Amniotic stem cell (primary cell): ENCODE measurements at places on chromosomes 6 and 20.

- no peak for DNase-seq
Observed at GRCh38 chr20:53284256-53284655, 309.4 kb downstream of the ZNF217 start.

DNA sequence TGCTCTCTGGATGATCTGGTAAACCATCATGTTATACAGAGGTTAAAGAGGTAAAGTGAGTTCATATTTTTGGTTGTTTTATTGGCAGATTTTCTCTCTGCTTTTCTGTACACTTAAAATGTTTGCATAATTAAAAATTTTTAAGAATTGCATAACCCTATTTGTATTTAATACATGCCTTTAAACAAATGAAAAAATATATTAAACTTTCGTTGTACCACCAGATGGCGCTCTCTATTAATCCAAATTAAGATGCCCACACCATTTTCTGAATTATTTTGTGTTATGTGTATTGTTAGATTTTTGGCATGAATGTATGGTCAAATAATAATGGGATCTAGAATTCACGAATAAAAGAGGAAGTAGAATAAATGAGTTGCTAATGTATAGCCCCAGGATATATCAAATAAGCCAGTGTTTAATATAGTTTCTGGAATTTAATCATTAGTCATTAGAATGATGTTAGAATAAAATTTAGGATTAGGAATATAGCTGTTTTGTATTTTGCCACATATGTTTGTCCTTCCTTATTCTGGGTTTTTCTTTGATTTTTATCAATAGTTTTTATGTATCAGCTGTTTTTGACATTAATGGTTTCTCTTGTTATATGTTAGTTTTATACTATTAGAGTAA, 38.9 kb downstream of the SMAP1 start:
- DNase-seq: peak; percentile 45

DNA sequence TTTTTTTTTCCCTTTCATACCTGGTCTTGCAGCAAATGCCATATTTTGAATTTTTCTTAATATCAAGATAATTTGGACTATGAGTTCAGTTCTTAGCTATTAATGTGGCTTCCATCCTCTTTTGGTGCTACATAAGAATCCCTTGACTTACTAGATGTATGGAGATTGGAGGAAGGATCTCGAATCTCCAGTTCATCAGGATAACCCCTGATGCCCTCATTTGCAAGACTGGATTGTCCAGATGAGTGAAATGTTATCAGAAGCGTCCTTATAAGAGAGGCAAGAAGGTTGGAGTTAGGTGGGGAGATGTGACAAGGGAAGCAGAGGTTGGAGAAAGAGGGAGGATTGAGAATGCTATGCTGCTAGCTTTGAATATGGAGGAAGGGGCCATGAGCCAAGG, 499.6 kb upstream of the SYNCRIP start:
- no peak for DNase-seq

GRCh38 chr20:57323034-57323433, 6.6 kb upstream of the SPO11 start:
- no peak for DNase-seq

DNA sequence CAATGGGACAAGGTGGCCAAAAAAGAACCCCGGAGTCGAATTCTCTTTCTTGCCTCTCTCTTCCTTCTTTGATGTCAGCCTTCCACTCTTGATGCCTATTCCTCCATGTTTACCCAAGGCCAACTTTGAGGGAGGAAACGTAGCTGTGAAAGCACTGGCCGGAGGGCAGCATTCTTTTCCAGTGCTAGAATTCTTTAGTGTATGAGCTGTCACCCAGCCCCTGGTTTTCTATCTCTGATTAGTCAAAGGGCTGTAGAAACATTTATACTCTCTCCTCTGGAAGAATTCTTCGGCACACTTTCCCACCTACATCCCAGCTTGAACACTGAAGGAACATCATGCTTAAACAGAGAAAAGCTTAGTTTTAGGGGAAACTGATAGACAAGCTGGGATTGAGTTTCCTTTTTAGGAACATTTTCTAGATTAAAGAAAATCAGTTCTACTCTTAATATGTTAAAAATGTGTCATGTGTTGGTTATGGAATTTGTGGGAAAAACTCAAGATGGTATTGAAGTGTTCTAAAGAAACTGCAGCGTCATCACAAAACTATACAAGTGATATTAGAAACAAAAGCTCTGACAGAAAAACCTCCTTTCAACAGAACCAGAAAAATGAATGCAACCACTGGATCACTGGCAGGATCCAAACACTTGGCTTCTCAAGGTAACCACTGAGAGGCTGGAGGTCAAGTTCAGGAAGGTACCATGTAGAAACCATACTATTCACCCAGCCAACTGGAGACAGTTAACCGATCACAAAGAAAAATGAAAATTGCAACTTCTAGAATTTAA, 20.7 kb upstream of the UTRN start:
- DNase-seq: peak; percentile 89

DNA sequence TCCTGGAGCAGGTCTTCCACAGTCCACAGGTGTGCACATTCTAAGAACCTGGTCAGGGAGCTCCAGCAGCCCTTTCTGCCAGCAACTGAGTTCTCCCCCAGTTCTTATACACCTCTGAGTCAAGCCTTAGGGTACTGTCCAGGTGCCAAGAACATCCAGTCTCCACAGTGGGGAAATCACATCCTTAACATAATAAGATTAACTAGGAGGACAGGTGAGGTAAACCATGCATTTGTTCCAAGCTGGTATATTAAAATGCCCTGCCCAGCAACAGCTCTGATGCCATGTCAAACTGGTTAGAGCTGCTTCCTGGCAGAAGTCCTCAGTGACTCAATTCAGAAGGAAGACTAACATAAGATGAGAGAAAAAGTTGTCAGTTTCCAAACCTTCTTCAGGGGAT, 303.9 kb upstream of the SGK1 start:
- no peak for DNase-seq

DNA sequence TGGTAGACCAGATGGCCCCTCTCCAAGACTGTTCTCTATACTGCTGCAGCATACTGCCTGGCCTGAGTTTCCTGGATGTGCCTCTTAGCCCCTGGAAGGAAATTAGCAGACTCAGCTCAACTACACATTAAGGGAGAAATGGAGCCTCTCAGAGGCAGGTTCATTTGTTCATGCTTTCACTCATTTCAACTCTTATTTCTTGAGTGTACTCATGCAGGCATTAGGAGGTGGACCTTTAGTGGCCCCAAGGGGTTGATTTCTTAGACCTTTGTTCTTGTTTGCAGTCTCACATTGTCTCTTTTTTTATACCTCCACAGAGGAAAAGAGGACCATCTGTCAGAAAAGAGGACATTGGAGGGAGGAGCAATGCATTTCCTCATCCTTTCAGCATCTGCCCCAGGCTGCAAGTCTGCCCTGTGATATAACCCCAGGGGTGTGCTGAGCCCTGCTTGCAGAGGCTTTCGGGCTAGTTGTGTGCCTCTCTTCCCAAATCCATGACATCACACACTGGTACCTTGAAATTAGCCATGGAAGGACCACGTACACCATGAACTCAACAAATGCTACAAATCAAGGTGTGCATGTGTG, 456.2 kb downstream of the CD83 start:
- DNase-seq: no peak

- no peak for DNase-seq
Observed at GRCh38 chr6:81491454-81492101, 260.9 kb downstream of the TENT5A start.

GRCh38 chr20:1469925-1470571, 3.4 kb upstream of the NSFL1C start:
- DNase-seq: peak; percentile 96

DNA sequence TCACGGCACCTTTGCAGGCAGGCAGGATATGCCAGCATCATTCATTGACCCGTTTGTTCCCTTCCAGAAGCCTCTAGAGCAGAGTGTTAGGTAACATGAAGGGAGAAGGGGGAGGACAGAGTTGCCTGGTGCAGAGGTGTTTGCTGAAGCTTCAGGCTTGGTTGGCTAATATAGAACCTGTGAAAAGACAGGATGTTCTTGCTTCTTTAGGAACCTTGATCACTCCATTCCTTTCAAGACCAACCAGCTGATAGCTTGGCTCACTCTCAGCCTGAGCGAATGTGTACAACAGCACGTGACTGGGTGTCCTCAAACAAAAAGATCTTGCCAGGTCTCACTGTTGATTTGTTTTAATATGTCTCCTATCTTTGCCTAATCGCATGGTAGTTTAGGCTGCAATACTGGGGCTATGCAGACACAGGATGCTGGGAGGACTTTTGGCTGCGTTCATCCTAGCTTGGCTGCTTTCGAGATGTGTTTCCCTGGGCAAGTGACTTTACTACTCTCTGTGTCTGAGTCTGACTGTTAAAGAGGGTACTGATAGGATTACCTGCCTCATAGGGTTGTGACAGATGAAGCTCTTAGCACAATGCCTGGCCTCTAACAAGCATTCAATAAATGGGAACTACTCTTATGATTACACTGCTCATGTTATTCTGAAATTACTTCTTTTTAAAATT, 16.0 kb downstream of the SHLD1 start:
- no peak for DNase-seq
